ENCODE measurements at places on chromosomes 4 and X.

GRCh38 chr4:164304101-164304639 lies 449.8 kb upstream of the SMIM31 start:
- DNase-seq: no peak

DNA sequence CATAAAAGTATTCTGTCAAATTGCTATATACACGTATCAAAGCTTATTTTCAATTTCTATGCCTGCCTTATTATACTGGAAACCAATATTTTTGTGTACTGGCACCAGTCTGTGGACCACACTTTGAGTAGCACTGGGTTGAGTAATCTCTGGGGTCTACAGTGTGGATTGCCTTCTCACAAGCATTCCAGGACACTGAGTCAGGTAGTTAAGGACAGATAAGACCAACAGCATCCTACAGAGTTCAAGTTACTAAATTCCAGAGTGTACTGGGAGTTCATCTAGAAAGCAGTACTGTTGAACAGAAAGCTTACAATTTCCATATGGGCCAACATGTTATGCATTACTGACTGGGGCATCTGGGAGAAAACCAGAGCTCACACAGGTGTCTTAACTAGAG lies 61.8 kb downstream of the VMA21 start:
- DNase-seq: no peak

GRCh38 chr4:140251571-140251970 lies 97.6 kb upstream of the MAML3 start:
- no peak for DNase-seq

- no peak for DNase-seq
Measured at GRCh38 chr4:118682928-118683327, 2.3 kb upstream of the METTL14 start.

GRCh38 chr4:86449746-86450588 lies 90.1 kb upstream of the MAPK10 start:
- DNase-seq: no peak

Data from hypothalamus (tissue), 51 donors.